Progenitor cell of endocrine pancreas (in vitro differentiated cells): ENCODE measurements at places on chromosomes 6 and 20.

DNA sequence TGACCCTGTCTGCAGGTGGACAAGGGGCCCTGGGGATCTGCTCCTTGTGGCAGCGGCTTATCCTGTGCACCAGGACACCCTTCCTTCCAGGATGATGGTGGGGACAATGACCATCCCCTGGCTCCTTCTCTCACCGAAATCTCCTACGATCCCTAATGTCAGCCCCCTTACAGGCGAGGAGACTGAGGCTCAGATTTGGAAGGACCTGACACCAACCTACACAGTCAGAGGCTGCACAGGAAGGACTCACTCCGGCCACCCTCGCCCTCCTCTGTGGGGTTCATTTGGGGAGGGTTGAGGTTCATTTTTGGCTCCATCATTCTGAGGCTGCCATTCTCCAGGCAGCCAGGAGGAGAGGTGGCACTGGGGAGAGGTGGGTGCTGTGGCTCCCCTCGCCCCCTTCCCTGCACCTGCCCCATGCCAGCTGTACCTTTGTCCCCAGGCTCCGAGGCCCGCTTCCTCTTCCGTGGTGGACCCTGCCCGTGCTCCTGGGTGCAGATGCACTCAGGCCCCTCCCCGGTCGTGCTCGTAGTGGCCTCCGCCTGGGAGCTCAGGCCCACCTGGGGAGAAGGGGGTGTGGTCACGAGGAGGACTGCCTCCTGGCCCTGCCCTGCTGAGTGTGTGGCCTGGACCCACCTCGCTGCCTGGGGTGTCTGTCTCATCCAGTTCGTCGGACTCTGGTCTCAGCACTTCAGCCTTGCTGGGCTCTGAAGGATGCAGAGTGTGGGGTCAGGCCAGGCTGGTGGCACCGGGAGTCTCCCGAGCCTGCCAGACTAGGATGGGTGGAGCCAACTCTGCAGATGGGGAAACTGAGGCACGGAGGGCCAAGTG is 5.3 kb upstream of the CABLES2 start:
- H3K36me3 ChIP-seq, result no peaks in the 10 kb centered on the region
- H3K4me3 ChIP-seq, result no peak overlapping the region
- H3K27me3 ChIP-seq, result peaks cover 7% of the 10 kb centered on the region
- peak overlapping the region; percentile 59 for H3K27ac ChIP-seq
- H3K4me1 ChIP-seq, result no peaks in the 10 kb centered on the region

GRCh38 chr20:45037635-45038034 is 63.3 kb downstream of the KCNS1 start:
- H3K4me3 ChIP-seq, result no peak overlapping the region
- no peak overlapping the region for H3K27ac ChIP-seq
- H3K36me3 ChIP-seq, result peaks cover 4% of the 10 kb centered on the region
- DNase-seq, result no peak
- no peaks in the 10 kb centered on the region for H3K27me3 ChIP-seq

DNA sequence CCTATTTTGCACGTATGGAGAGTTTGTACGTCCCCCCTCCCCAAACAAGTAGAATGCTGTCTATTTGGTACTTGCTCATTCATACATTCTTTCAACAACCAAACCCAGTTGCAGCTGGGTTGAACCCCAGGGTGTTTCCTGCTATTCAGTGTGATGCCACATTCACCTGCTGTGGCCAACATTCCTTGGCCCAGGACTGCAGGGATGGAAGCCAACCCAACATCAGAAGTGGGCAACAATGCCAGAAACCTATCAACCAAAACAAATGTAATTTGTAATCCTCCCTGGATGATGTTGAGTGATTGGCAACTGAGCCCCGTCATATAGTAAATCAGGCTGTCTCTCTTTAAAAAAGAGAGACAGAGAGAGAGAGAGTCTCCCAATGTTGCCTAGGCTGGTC is 8.9 kb downstream of the NT5E start:
- H3K36me3 ChIP-seq, result no peaks in the 10 kb centered on the region
- H3K27me3 ChIP-seq, result no peaks in the 10 kb centered on the region
- no peak for DNase-seq
- no peak overlapping the region for H3K4me3 ChIP-seq

GRCh38 chr6:2545383-2546038 is 205.2 kb downstream of the MYLK4 start:
- DNase-seq, result no peak
- no peaks in the 10 kb centered on the region for H3K4me1 ChIP-seq
- no peak overlapping the region for H3K4me3 ChIP-seq

- H3K4me3 ChIP-seq, result no peak overlapping the region
- no peak overlapping the region for H3K27ac ChIP-seq
- H3K4me1 ChIP-seq, result no peaks in the 10 kb centered on the region
- peaks cover 21% of the 10 kb centered on the region for H3K27me3 ChIP-seq
- DNase-seq, result no peak
- H3K36me3 ChIP-seq, result no peaks in the 10 kb centered on the region
Measured at GRCh38 chr6:1348675-1349074, 36.8 kb downstream of the FOXQ1 start.

- no peak overlapping the region for H3K4me3 ChIP-seq
- no peak overlapping the region for H3K27ac ChIP-seq
- DNase-seq, result no peak
- H3K4me1 ChIP-seq, result no peaks in the 10 kb centered on the region
Measured at GRCh38 chr6:128538763-128539162, 18.4 kb upstream of the PTPRK start.

DNA sequence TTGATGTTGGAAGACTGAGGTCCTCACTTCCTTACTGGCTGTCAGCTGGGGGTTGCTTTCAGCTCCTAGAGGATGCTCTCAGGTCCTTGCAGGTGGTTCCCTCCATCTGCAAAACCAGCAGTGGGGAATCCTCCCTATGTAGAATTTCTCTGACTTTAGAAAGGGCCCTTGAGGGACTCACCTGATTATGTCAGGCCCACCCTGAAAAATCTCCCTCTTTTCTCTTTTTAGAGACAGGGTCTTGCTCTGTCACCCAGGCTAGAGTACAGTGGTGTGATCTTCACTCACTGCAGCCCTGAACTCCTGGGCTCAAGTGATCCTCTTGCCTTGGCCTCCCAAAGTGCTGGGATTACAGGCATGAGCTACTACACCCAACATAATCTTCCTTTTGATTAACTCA is 102.9 kb upstream of the MCHR2 start:
- no peak for DNase-seq
- no peaks in the 10 kb centered on the region for H3K27me3 ChIP-seq
- H3K36me3 ChIP-seq, result no peaks in the 10 kb centered on the region
- H3K4me1 ChIP-seq, result no peaks in the 10 kb centered on the region

- peaks cover 15% of the 10 kb centered on the region for H3K4me1 ChIP-seq
- DNase-seq, result no peak
- peak overlapping the region; percentile 74 for H3K27ac ChIP-seq
- H3K27me3 ChIP-seq, result peaks cover 6% of the 10 kb centered on the region
- H3K36me3 ChIP-seq, result no peaks in the 10 kb centered on the region
Measured at GRCh38 chr6:149140910-149141290, 176.6 kb upstream of the TAB2 start.

DNA sequence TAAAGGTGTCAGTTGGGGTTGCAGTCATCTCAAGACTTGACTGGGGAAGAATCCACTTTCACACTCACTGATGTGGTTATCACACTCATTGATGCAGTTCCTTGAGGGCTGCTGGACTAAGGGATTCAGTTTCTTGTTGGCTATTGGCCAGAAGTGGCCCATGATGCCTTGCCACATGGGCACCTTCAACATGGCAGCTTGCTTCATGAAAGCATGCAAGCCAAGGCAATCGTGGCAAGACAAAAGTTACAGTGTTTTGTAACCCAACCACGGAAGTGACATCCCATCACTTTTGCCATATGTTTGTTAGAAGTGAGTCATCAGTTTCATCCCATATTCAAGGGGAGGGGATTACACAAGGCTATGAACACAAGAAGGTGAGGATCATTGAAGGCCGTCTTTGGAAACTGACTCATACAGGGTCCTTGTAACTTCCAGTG is 3.8 kb upstream of the RANBP9 start:
- DNase-seq, result no peak
- H3K27ac ChIP-seq, result no peak overlapping the region
- peaks cover 9% of the 10 kb centered on the region for H3K4me1 ChIP-seq
- no peaks in the 10 kb centered on the region for H3K27me3 ChIP-seq

DNA sequence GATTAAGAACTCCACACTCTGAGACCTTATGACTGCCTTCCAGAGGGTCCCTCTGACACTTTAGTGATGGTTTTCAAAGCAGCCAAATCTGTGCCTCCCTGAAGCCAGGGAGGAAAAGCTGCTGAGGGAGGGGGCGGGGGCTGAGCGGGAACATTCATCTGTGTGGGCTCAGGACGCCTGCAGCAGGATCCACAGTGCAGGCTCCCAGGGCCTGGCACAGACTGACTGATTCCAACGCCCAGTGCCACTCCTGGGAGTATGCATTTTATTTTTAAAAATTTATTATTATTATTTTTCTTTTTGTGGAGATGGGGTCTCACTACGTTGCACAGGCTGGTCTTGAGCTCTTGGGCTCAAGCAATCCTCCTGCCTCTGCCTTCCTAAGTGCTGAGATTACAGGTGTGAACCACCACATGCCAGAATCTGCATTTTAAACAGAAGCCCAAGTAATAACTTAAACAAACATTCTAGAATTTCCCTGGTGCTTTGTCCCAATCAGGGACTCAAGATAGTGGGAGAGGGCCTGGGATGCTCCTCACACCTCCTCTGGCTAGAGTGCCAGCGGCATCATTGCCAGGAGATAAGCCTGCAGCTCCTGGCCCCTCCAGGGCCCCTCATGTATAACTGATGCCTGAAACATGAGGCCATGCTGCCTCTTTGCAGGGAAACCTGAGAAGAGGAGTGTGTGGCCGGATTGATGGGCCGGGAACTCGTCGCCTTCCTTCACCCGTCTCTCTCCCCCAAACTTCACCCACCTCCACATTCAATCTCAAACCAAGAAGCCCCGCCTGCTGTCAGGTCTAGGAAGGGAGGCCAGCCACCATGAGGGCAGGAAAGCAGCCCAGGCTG is 438 bp upstream of the TMC2 start:
- no peak overlapping the region for H3K27ac ChIP-seq
- H3K4me1 ChIP-seq, result peaks cover 3% of the 10 kb centered on the region
- H3K4me3 ChIP-seq, result no peak overlapping the region
- H3K27me3 ChIP-seq, result peaks cover 71% of the 10 kb centered on the region
- DNase-seq, result no peak

GRCh38 chr6:24856901-24857670 is 58.4 kb upstream of the ARMH2 start:
- no peak overlapping the region for H3K27ac ChIP-seq
- no peak for DNase-seq
- H3K4me3 ChIP-seq, result no peak overlapping the region
- no peaks in the 10 kb centered on the region for H3K36me3 ChIP-seq
- H3K4me1 ChIP-seq, result peaks cover 3% of the 10 kb centered on the region

- peaks cover 3% of the 10 kb centered on the region for H3K27me3 ChIP-seq
- no peak for DNase-seq
- no peak overlapping the region for H3K27ac ChIP-seq
- no peaks in the 10 kb centered on the region for H3K4me1 ChIP-seq
Measured at GRCh38 chr20:20184706-20185105, 132.4 kb downstream of the CFAP61 start.

- H3K4me1 ChIP-seq, result no peaks in the 10 kb centered on the region
- H3K4me3 ChIP-seq, result no peak overlapping the region
- H3K27me3 ChIP-seq, result peaks cover 3% of the 10 kb centered on the region
- no peaks in the 10 kb centered on the region for H3K36me3 ChIP-seq
Measured at GRCh38 chr6:76574746-76575145, 502.3 kb upstream of the IMPG1 start.
